GM23248 (cell line): ENCODE measurements at places on chromosomes 3 and 15. TPM values are rescaled to one million over a fixed set of nuclear protein-coding genes. Genes with fewer than 3 reads are reported as not detected.

GRCh38 chr3:9369508-9369907 is 6.7 kb downstream of the THUMPD3 start:
- no peak for DNase-seq

GRCh38 chr3:177601152-177601551 is 403.9 kb upstream of the TBL1XR1 start:
- DNase-seq: no peak

DNA sequence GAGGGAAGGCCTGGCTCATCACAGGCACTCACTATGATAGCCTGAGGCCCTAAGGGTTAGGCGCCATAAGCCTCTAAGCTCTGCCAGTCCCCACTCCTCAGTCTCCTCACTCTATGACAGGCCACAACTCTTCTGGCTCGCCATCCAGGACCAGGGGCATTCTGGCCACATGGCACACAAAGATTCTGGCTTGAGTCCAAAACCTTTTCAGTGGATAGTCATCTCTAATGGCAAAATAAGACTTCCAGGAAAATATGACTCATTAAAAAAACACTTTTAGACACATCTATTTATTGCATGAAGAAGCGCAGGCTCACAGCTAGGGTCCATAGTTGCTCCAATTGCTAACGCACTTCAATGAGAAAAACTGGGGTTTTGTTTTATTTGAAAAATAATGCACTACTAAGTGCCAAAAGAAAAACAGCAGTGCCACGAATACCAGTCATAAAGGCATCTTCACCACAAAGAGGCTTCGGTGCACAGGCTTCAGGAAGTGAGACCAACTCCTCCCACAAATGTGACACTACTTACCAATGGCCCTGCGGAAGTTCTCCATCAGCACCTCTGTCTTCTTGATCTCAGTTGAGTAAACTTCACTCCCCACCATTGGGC is 11.1 kb downstream of the RUVBL1 start:
- DNase-seq: peak; percentile 94

DNA sequence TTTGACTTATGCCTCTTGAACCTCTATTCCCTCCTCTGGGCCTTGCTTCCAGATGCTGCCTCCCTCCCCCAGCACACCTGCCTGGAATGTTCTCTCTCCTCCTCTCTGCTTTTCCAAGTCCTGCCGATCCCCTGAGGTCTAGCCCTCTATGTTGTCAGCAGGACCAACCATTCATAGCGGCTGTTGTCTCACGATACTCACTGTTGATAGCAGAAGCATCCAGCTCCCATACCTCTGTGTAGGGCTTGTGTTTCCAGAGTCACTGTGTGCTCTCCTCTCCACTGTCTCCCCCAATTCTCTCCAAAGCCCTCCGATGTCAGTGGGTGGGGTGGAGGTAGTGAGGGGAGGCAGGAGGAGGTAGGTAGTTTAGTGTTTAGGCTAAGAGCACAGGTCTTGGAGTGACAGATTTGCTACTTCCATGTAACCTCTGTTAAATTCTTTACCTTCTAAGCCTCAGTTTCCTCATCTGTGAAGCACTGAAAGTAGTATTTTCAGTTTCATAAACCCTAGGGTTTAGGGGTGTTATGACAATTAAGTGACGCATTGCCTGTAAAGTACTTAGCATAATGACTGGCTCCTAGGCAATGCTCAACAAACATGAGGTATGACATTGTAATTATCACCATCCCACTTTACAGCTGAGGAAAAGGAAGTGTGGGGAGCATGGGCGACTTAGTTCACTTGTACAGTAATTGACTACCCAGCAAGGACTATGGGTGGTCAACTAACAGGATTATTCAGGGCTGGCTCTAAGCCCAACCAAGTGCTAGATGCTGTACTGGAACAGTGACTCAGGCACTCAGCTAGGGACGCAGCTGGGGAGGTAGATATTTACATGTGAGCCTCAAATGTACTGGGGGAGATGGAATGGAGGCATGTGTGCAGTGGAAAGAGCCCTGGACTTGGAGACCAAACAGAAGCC is 122.8 kb downstream of the CACNA1D start:
- DNase-seq: no peak

DNA sequence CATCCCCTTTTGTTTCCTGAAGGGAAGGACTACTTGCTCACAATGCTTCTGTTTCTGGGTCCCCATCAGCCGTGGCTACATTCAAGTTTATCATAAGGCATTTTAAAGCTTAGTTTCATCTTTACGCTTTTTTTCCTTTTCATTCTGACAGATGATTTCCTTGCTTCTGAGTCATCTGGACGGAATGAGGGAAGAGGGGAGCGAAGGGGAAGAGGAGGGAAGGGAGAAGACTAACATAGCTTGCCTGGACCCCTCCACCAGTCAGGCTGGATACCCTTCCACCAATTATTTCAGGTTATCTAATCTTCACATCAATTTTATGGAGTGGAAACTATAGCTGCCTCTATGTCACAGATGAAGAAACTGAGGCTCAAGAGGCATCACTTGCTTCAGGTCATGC is 27.6 kb downstream of the FAM3D start:
- DNase-seq: peak; percentile 27

DNA sequence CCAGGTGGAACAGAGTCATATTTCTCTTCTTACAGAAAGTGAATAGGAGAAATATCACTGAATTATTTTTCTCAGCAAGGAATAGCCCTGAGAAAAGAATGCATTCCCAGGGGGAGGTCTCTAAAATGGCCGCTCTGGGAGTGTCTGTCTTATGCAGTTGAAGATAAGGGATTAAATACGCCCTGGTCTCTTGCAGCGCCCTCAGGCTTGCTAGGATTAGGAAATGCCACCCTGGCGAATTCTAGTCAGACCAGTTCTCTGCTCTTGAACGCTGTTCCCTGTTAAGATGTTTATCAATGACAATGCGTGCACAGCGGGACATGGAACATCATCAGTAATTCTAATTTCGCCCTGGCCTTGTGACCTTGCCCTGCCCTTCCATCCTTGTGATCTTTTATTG is 949.0 kb upstream of the SEMA6D start:
- DNase-seq: no peak

DNA sequence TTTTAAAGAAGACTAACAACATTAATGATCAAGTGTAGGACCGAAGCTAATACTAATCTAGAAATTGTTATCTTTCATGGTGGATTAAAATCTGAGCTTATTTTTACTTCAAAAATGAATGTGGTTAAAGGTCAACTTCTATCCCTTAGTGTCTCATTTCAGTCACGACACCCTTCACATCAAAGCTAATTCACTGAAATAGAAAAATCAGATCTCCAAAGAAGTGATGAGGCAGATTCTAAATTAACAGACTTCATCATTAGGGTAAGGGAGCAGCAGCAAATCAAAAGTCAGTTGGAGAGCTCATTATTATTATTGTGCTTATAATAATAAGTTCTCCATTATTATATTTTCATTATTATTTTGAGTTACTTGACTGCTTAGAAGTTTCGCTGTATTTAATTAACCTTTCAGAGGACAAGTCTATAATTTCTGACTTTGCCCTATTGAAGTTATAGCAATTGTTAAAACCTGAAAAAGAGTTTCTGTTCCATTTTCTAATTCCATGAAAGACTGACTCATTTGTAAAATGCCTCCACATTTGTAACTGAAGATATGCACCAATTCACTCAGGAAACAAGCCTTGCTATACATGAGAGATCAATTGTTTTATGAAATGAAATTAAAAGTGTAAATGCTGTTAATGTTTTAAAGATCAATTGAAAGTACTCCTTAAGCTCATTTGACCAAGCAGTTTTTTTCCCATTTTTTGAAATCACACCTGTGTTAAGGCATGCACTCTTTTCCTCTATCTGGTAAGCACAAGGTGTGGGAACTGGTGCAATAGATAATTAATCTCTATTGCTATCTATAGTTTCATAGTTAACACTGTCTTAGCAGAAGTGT is 23.1 kb upstream of the CMC1 start:
- no peak for DNase-seq

- DNase-seq: no peak
Measured at GRCh38 chr3:171880101-171880870, 37.1 kb downstream of the TMEM212 start.

GRCh38 chr3:165854696-165855095 is 17.5 kb upstream of the BCHE start:
- DNase-seq: peak; percentile 36

- DNase-seq: peak; percentile 39
Measured at GRCh38 chr3:52671676-52672075, 14.0 kb downstream of the PBRM1 start.

DNA sequence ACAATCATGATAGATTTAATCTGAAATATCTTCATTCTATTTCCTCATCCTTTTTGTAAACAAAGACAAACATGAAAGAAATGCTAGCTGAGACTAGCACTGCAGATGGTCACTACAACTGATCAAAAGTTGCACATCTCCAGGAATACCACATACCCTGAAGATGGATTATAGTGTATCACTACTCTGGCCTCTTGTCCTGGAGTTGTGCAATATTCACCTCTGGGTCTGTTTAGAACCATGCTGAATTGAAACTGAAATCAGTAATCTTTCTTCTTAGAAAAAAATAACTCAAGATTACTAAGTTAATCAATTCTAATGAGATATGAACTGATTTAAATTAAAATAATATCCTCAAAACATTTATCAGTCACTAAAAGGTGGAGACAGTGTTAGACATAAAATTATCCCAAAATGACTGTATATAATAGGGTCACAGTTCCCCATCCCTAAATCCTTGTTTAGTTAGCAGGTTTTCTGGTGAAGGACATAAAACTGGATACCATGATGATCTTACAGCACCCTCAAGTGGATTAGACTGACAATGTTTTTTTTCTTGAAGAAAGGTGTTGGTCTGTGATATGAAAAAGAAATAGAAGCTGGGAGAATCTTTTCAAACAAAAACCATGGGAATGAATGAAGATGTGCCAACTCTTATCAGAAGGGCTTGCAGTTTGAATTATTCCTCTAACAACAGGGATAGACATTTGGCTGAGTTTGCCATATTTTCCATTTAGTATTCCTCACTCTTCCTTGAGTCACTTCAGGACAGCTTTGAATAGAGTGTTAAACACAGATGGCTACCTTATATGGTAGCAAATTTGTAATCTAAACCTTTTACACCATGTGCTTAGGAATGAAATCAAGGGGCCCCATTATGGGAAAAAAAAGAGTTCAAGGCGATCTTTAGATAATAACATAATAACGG is 7.1 kb upstream of the TTC14 start:
- peak; percentile 59 for DNase-seq

DNA sequence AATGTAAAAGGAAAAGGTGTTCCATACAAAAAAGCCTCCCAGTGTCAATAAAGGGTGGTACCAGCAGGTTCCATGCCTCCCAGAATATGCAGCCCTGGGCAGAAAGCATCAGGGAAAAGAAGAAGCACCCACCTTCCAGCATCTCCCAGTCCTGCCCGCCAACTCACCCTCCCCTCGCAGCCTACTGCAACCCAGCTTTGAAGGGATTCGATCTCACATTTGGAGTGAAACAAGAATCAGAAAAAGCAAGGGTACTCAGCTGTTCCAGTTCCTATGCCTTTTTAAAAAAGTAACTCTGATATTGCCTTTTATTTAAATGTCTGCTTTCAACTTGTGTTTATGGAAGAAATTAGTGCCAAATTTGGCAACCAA is 166.9 kb downstream of the ADAMTS17 start:
- no peak for DNase-seq

GRCh38 chr3:39809181-39809994 is at the start of gene MYRIP:
MYRIP (plus strand) TSS chr3:39809609; CDS start chr3:39900817, 91,208 bp downstream.
- DNase-seq: peak; percentile 41

PCBP4 gene
- total RNA-seq: 71.2 and 91.2 TPM in 2 replicates

GOLGA6A gene
- total RNA-seq: not detected in 2 replicates

ALPK3 gene
- total RNA-seq: 0.13 and 5.0 TPM in 2 replicates

DHFR2 gene
- total RNA-seq: 3.7 and 4.1 TPM in 2 replicates

ZNF662 gene
- 1.4 and 1.5 TPM in 2 replicates for total RNA-seq

MME gene
- 204 and 302 TPM in 2 replicates for total RNA-seq

EFCC1 gene
- not detected in 2 replicates for total RNA-seq
